ENCODE measurements at places on chromosomes 11 and 22.

DNA sequence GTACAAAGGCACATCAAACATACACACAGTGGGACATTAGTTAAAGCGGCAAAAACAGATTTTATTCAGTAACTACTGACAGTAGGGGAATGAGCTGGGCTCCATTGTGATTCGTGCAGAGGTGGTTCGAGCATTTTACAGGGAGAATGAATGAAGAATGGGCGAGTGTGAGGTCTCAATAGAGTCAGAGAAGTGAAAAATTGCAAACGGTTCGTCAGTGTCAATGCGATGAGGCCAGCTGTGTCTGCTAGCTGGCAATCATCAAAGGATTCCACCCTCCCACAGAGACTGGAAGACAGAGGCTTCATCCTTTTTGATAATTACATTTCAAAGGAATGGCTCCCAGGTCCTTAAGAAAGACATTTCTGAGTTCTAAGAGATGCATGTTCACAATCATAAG lies 17.4 kb downstream of the OR4D9 start:
- DNase-seq = no peak

DNA sequence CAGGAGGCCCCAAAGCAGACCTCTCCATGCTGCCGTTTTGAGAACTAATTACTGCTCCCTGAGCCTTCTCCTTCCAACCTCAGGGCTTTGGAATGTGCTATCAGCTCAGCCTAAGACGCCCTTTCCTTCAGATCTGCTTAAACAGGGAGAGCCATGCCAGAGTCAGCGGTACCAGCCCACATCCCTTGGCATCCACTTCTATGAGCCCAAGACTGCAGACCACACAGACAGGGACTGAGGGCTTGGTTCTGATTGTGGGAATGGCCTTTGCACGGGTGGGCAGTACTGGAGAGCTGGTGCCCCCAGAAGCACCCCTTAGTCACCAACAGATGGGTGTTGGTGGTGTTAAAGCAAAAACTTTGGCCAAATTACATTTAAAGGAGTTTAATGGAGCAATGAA lies 146.5 kb downstream of the TTC17 start:
- DNase-seq = no peak

DNA sequence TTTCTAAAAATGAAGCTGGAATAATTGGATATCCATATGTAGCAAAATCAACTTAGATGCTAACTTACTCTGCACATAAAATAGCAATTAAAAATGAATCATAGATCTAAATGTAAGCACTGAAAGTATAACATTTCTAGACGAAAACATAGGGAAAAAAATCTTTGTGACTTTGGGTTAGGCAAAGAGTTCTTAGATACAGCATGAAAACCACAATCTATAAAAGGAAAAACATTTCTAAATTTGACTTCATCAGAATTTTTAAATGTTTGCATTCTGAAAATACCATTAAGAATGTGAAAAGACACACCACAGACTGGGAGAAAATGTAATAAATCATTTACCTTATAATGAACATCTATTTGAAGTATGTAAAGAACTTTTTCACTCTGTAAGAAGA lies 128.8 kb downstream of the APIP start:
- DNase-seq = no peak

- no peak for DNase-seq
These were observed 2.9 kb upstream of the APOA1 start for GRCh38 chr11:116840224-116840745.

GRCh38 chr11:89442801-89443200 lies 48.4 kb downstream of the NOX4 start:
- no peak for DNase-seq

GRCh38 chr22:48182031-48182430 lies 1419.6 kb downstream of the TBC1D22A start:
- DNase-seq = no peak

Measured in stimulated activated CD8-positive, alpha-beta memory T cell treated with anti-CD3 and anti-CD28 coated beads, Interleukin-7, amount 100 ng/mL, for 48 hours (primary cell).